ENCODE measurements at places on chromosomes 2 and 18.

DNA sequence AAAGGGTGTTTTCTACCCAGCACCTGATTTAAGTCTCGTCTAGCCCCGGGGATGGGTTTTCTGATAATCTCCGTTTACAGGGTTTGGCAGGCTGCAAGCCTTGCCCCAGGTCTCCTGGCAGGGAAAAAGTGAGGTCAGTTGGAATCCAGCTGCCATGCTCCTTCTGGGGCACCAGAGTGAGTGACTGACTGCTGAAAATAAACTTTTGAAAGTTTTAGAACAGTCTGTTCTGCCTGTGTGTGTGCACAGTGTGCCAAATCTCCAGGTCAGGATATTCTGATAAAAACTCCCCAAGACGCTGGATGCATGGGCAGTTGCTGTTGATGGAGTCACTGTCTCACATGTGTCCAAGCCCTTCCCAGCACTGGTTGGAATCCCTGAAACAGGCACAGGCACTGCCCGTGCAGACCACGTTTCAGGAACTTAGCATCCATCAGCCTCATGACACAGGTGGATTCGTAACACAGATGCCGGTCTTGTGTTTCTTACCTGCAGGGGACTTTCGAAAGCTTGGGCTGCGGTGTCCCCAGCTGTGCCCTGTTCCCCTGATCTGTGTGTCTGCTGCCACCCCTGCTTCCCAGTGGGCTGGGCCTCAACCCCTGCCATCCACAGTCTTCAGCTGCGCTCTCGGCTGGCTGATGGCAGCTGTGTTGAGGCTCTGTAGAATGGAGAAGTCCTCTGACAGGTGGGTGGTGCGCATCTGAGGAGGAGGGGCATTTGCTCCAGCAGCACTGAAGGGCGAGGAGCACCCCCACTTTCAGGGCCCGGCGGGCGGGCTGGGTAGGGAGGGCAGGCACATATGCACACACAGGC, 65.0 kb downstream of the SH3RF3 start:
- DNase-seq: no peak

- no peak for DNase-seq
Observed at GRCh38 chr2:238100821-238101771, 956 bp downstream of the ESPNL start.

GRCh38 chr2:158817588-158817987, 22.5 kb downstream of the DAPL1 start:
- no peak for DNase-seq

- DNase-seq: no peak
Observed at GRCh38 chr2:230873661-230874401, 9.1 kb downstream of the ITM2C start.

GRCh38 chr18:68445136-68445535, 269.8 kb downstream of the TMX3 start:
- DNase-seq: no peak

DNA sequence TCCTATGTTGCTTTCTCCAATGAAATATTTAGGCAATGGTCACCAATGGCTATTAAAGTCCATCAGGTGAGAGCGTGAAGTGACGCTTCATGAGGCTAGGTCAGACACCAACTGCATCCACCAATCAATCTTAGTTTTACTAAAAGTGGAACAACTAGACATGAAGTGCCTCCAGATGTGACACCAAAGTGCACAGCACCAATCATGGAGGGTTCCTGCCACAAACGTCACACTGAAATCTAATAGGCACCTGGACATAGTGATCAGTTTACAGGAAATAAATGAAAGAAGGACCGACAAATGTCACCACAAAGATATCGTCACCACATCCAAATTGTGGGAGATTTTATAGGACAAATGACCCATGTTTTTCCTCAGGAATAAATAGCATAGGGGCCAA, 70.5 kb downstream of the PSMG2 start:
- no peak for DNase-seq

- no peak for DNase-seq
Observed at GRCh38 chr2:227455200-227455599, 16.8 kb upstream of the AGFG1 start.

DNA sequence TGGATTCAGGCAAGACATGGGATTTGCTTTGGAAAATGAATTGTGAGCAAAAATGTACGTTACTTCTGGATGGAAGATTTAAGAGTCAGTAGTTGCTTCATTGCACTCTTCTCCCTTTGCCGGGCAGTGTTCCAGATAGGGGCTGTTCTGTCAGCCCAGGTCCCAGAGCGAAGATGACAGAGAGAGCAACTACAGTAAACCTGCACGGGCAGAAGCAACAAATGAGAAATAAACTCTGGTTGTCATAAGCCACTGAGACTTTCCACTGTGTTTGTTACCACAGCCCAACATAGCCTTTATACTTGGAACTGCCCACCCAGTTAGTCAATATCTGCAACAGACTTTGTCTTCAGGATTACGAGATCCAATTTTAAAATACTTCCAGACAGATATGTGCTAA, 83.3 kb downstream of the CACNB4 start:
- DNase-seq: no peak

DNA sequence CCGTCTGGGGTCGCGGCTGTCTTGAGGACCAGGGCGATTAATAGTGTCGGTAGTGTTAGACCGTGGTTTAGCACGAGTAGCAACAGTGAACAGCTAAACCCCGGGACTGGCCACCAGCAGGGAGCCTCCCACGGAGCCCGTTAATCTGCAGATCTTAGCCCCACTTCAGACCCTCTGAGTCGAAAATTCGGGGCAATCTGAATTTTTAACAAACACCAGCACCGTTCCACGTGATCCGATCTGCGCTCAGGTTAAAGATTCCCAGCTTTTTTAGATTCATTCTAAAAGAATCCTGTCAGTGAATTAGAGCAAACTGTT, 479 bp upstream of the ATP5F1A start:
- no peak for DNase-seq

DNA sequence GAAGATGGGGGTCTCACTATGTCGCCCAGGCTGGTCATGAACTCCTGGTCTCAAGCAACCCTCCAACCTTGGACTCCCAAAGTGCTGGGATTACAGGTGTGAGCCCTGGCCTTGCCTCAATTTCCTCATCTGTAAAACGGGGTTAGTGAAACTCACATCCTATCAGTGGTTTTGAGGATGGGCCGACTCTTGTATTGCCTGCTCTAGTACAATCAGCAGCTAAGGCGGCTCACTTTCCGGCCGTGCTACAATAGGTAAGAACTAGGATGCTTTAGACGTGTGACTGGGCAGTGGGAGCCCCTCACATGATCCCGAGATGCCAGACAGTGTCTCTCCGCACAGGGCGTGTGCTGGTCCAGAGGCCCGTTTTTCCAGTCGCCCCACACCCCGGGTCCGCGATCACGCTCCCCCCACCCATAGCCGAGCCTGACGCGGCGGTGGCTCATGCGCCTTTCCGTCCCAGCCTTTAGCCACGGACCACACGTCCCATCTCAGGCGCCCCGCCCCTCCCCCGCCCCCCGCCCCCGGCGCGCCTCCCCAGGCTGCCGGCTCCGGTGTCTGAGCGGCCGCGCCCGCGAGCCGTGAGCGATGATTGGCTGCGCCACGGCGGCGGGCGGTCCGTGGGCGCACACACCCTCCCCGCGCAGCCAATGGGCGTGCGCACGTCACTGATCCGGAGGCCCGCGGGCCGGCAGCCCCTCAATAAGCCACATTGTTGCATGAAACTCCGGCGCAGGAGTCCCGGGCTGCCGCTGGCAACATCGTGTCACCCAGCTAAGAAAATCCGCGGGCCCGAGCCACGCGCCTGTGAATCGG, at the start of gene HK2:
HK2 (plus strand) TSS at position 710 of the 816 bp plus-strand sequence. CDS start 454 bp downstream, outside the sequence.
- no peak for DNase-seq

- DNase-seq: no peak
Observed at GRCh38 chr18:79056827-79057367, 12.3 kb upstream of the ATP9B start.

- DNase-seq: no peak
Observed at GRCh38 chr2:14720319-14720718, 87.8 kb downstream of the LRATD1 start.

GRCh38 chr2:229027353-229028105, 243.6 kb downstream of the PID1 start:
- no peak for DNase-seq

DNA sequence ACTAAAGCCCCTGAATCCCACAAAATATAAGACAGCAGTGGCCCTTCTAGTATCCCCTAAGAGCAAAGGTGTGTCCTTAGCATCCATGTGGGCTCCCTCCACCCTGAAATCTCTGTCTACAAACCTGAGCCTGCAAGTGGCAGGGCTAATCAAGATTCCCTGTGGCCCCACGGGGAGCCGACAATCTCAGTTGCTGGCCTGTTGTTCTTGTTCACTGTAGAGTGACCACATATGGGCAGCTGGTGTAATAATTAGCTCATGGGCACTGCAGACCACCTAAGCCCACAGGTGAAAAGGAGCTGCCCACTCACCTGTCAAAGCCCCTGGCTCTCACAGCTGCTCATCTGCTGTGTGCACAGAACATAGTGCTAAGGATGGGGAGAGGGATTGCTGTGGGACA, 102.3 kb downstream of the MRO start:
- DNase-seq: no peak

DNA sequence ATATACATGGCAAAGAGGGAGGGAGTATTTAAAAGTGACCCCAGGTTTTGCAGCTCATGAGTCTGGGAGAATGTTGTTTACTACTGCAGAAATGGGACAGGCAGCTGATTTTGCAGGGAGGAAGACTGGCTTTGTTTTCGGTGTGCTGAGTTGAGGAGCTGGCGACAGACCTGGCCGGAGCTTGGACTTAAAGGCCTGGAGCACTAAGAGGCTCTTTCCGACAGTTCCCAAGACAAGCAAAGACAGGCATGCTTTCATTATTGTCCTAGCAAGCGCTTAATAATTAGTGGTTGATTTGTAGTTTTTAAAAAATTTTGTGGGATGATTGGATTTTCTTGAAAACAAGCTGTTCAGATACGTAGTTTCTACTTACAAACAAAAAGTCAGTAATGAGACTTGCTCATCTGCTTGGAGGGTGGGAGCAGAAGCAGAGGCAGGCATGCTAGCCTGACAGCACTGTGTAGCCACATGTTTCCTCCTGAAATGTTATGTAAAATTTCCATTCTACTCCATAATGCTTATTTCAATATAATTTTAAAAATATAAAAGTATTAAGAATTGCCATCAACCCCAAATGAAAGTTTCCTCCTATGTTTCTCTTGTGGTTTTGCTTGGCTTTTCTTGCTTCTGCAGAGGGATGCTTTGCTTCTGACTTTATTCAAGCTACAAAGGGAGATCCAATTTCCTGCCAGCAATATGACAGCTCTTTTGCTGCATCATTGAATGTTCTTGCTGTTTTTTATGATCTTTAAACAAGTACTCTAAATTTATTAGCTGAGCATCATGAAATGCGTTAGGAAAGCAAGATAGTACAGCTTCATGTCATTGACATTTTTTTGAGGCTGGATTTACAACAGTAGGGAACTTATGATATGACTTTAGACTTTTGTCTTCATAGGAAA, 75.8 kb downstream of the PHLPP1 start:
- no peak for DNase-seq

- no peak for DNase-seq
Observed at GRCh38 chr2:202436626-202437025, 60.5 kb downstream of the BMPR2 start.

DNA sequence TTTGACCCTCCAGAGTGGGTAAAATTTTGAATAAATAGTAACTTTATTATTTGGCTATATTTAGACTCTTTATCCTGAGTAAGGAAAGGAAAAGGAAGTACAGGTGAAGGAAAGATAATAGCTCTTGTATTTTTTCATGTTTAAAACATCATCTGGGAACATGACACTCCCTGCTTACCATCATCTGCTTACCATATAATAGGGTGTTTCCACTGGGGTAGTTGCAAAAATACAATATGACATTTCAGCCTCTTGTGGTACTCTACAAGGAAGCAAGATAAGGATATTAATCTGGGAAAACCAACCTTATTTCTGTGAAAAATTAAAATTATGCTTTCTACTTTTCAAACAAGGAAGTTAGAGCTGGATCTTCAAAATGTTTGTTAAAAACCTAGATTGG, 9.9 kb downstream of the RELCH start:
- no peak for DNase-seq

- no peak for DNase-seq
Observed at GRCh38 chr2:207164006-207164831, 1.5 kb downstream of the KLF7 start.
